ENCODE measurements at places on chromosomes 6 and 20.
A peak's percentile ranks its signal among the peaks of the same experiment; 100 is the strongest.

- DNase-seq: peak; percentile 49
Observed at GRCh38 chr6:90000864-90001731, 106.8 kb downstream of the GJA10 start.

DNA sequence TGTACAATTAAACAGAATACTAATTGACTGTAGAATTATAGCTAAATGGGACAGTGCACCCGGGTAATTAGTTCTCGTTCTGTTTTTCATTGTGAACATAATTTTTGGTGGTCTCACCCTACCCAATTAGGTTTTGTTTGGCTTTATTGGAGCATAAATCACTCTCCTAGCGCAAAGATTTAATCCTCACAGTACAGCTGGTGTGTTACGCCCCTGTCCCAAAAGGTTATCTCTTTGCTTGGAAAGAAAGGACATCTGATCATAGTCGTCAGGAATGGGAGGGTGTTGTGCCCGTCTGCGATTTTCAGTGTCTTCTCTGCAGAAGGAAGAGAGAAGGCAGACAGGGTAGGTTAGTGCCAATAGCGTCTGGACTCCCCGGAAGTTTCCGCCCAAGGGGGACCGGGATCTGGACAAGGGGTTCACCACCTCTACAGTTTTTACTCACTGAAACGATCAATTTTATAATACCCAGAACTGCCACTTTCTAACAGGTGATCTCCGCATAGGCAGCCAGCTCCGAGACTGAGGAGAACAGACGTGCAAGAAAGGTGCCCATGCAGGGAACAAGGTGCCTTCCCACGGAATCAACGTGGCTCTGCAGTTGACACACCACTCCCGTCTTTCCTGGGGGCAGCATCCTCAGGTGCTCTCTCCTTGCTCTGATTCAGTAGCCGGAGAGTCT, 617.4 kb upstream of the CDH4 start:
- DNase-seq: no peak

GRCh38 chr6:44269921-44270525, at the start of gene TMEM151B:
TMEM151B (plus strand) TSS chr6:44270450; CDS start chr6:44270743, 293 bp downstream.
- no peak for DNase-seq

DNA sequence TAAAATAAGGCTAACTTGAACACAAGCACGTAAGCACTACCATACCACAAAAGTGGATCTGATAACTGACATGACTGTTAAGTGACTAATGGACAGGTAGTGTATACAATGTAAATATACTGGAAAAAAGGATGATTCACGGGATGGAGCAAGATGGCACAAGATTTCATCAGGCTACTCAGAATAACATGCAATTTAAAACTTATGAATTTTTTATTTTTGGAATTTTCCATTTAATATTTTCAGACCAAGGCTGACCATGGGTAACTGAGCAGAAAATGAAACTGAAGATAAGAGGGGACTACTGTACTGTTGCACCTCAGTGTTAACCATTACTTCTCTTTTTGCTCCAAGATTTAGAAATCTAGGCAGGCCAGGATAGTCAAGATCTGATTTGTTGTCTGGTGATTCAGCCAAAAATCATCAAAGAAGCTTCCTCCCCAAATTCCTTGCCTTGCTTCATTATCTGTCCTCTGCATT, 45.4 kb downstream of the TPBG start:
- DNase-seq: no peak

All from DMS153 (cell line).